ENCODE measurements at places on chromosomes 5 and 9.

DNA sequence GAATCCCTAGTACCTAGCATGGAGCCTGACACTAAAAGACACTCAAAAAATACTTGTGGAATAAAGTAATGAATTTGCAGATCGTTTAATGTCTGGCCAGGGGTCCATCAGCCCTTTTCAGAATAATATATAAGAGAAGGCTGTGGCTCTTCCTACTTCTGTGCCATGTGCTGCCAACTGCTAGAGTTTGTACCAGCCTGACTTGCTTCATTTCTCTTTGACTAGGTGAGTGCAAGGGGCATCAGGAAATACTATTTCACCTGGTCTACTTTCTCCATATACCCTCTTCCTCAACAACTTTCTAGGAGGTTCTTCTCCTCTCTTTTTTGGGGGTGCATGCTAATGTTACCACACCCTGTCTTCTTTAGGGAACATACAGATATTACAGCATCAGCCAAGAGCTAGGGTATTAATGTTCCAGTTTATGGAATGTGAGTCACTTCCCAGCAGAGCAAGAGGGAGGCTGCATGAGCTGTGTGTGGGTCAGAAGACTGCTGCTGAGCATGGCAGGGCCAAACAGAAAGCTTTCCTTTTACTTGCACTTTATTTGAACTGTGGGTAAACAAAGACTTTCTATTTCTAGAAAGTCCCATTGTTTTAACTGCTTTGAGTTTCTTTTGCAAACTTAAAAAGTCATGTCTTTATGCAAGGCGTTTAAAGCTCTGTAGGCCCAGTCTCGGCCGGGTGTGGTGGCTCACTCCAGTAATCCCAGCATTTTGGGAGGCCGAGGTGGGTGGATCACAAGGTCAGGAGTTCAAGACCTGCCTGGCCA is 158.9 kb downstream of the ADAMTSL1 start:
- DNase-seq = no peak

- DNase-seq = no peak
These were observed 11.7 kb downstream of the KCNV2 start for GRCh38 chr9:2729003-2729402.

DNA sequence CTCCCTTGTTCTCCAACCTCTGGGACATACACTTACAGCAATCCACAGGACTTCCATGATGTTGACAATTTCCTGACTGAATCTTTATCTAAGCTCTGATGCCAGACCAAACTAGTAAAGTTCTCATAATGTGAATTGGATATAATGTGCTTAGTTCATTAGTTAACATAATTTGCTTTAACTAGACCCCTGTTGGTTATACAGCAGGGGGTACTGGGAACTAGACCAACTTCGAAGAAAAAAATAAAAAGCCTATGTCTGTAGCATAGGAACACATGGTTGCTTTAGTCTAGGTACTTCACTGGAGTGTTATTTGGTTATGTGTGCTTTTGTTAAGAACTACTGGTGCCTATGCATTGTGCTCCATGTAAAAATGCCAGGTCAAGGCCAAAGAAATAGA is 173.8 kb downstream of the ADAMTS6 start:
- DNase-seq = no peak

- DNase-seq = no peak
These were observed 38.1 kb downstream of the BASP1 start for GRCh38 chr5:17255471-17256021.

DNA sequence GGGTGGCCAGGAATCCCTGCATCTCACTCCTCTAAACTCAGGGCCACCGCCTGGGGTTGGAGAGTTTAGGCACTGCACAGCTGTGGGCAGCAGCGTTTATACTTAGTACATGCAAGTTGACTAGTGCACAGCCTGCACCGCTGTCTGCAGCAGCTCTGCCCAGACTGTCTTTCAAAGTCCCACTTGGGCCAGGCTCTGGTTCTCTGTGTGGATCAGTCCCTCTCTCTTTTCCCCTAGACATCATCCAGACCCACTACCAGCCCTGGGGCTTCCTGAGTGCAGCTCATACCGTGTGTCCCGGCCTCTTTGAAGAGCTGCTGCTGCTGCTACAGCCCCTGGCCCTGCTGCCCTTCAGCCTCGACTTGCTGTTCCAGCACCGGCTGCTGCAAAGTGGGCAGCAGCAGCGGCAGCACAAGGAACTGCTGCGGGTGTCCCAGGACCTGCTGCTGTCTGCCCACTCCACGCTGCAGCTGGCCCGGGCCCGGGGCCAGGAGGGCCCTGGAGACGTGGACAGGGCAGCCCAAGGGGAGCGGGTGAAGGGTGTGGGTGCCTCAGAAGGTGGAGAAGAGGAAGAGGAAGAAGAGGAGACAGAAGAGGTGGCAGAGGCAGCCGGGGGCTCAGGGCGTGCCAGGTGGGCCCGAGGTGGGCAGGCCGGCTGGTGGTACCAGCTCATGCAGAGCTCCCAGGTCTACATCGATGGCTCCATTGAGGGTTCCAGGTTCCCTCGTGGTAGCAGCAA is 45.1 kb upstream of the TESK1 start:
- DNase-seq = no peak

- DNase-seq = no peak
These were observed 19.3 kb upstream of the CKS2 start for GRCh38 chr9:89291741-89292140.

DNA sequence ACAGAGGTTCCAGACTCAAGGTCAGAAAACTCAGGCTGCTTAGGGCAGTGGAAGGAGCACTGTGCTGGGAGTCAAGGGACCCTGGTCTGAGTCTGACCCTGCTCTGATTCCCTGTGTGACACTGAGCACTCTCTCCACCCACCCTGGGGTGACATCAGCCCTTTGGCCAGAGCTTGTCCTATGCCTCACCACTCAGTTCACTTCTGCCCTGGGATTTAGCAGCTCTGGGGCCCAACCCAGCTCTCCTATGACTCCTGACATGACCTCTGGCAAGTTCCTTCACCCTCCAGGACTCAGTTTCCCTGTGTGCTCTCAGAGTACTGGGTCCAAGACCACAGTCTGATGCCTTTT is 63.9 kb downstream of the FAM114A2 start:
- no peak for DNase-seq

DNA sequence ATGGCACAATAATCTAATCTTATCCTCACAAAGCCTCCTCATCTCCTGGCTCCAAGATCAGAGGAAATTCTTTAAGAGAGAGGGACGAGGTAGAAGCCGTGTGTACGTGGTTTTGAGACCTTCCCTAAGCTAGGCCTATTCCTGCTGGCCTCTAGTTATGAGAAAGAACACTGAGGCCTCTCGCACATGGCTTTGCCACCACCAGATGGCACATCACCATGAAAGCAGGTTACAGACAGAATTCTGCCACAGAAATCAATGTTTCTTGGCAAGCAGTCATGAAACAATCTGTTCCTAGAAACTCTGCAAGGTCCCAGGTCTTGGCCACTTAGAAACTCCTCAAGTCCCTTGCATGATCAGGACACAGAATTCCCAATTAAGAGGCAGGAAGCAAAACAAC is 268.2 kb upstream of the TAS2R1 start:
- no peak for DNase-seq

DNA sequence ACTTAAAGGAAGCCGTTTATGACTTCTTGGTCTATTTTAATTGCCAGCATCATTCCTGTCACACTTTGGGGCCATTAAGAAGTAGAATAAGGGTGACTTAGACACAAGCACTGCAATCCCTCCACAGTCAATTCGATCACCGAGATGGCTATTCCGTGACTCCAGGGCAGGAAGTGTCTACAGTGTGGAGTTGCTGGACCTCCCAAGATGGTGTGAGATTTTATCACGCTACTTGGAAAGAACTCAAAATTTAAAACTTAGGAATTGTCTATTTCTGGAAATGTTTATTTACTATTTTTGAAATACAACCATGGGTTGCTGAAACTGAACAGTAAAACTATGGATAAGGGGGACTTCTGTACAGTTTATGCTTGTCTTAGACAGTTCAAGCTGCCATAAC is 6.2 kb downstream of the FBXL7 start:
- DNase-seq = no peak

DNA sequence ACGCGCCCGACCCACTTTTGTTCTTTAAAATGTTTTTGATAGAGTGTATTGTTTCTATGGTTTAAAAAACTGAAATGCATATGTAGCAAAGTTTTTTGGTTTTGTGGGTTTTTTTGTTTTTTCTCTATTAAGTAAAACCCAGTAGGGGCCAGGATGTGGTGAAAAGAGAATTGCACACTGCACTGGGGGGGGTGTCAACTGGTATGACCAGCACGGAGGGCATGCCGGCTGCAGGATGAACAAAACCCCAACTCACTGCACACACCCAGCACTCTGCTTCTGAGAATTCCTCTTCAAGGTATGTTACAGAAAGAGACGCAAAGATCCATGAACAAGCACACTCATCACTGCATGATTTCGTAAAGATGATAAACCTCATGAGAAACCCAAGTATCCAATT is 75.0 kb downstream of the STK10 start:
- DNase-seq = peak; percentile 69

- no peak for DNase-seq
These were observed 442.4 kb upstream of the ZNF462 start for GRCh38 chr9:106420511-106420944.

- DNase-seq = no peak
These were observed 24.2 kb downstream of the TCF7 start for GRCh38 chr5:134138416-134139376.

- DNase-seq = no peak
These were observed 255.7 kb downstream of the ENC1 start for GRCh38 chr5:74384851-74385250.

DNA sequence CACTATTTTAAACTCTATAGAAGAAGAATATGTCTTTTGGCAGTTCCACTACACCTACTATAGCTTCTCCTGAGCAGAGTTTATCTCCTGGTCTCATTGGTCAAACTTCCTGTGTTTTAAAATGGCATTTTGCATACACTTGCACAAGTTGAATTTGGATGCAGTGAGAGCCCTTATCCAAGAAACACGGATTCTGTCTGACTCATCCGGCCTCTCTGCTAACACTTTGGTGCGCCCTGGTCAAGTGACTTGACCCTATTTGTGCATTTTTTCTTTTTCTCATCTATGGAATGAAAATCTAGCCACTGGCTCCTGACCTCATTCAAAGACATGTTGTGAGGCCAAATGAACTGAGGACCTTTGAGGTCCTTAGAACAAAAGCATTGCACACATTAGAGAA is 20.0 kb downstream of the PIP5K1B start:
- DNase-seq = no peak

GRCh38 chr9:6567140-6567591 is 78.4 kb downstream of the GLDC start:
- DNase-seq = no peak

GRCh38 chr5:33343676-33344327 is 97.0 kb upstream of the TARS1 start:
- no peak for DNase-seq

- DNase-seq = no peak
These were observed 14.7 kb downstream of the TRMO start for GRCh38 chr9:97907632-97908031.

DNA sequence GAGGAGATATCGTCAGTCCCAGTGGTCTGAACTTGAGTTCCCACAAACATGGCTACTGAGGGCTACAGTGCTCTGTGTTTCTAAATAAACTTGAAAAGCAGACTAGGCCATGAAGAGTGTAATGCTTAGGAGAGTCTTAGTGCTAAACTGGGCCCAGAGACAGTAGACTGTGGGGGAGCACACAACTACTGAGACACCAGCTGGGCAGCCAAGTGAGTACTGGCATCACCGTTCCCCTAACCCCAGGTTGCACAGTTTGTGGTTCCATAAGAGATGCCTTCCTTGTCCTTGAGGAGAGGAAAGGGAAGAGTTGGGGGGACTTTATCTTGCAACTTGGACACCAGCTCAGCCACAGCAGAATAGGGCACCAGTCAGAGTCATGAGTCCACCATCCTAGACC is 172.1 kb upstream of the DMRTA1 start:
- DNase-seq = no peak

GRCh38 chr9:27462434-27462833 is 61.7 kb upstream of the IFNK start:
- DNase-seq = no peak

- DNase-seq = no peak
These were observed 10.2 kb downstream of the PRKAA1 start for GRCh38 chr5:40787986-40788385.

GRCh38 chr9:121840838-121841760 is 189.7 kb downstream of the DAB2IP start:
- no peak for DNase-seq

- DNase-seq = no peak
These were observed 66.4 kb upstream of the RUSC2 start for GRCh38 chr9:35423499-35423898.

GRCh38 chr9:89527084-89527483 is 29.2 kb upstream of the SEMA4D start:
- no peak for DNase-seq

- no peak for DNase-seq
These were observed 52.9 kb upstream of the PAPPA start for GRCh38 chr9:116100711-116101121.

- no peak for DNase-seq
These were observed 27.7 kb downstream of the PTCD2 start for GRCh38 chr5:72347801-72348308.

GRCh38 chr5:72380492-72381274 is 60.5 kb downstream of the PTCD2 start:
- DNase-seq = no peak

- DNase-seq = no peak
These were observed 15.8 kb downstream of the NDST1 start for GRCh38 chr5:150523472-150524350.

DNA sequence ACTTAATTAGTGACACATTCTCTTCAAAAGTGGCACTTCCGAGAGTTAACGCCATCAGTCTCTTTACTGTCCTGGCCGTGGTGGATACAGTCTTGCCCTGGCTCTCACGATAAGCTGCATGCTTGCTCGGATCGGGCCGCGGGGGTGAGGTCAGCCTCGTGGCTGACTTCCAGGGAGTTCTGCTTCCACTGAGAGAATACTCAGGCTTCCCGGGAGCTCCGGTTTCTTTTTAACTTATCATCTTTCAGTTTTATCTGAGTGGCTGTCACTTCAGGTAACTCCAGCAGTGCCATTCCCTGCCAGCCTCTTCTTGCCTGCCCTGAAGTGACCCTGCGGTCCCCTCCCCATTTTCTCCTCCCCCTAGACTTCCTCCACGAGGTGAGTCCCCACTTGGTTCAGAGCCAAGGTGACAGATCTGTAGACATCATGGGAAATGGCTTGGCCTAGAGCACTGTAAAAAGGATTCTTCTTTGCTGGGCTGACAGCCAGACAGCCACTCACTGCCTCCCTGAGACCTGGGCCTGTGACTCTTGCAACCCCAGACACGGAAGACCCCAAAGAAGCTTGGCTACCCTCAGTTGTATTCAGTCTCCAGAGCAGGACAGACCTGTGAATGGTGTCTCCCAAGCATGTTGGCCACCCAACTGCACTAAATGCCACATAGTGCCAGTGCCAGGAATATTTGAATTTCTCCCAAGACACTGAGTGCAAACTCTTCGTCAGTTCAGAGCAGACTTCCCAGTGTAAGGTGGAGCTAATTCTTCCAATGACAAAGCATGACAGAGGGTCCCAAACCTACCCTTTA is 95.1 kb downstream of the DAPK1 start:
- DNase-seq = no peak

DNA sequence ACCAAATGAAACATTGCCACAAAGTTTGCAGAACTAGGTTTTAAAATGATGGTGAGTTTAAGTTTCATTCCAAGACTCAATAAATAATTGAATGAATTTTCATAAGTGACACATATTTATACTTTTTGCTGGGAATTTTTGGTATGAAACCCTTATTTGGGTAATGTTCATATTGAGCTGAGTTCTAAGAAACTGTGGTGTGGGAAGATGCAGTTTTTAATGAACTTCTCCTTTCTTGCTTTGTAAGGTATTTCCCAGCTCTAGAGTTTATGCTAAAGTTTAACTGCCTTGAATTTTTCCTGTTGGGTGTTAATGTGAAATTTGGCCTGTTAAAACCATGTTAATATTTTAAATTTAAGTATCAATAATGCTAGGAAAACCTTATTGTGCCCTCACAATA is 15.1 kb downstream of the RABGAP1 start:
- no peak for DNase-seq

All from activated T-helper 1 cell treated with Interleukin-2 at 50 U/mL for 16 hours (primary cell).